ENCODE measurements at places on chromosomes 4 and X.

- DNase-seq: no peak
Observed at GRCh38 chr4:165678236-165678935, 194.7 kb upstream of the TLL1 start.

- no peak for DNase-seq
Observed at GRCh38 chr4:8251110-8251883, 18.3 kb upstream of the HTRA3 start.

- no peak for DNase-seq
Observed at GRCh38 chr4:16213121-16213520, 13.2 kb downstream of the TAPT1 start.

DNA sequence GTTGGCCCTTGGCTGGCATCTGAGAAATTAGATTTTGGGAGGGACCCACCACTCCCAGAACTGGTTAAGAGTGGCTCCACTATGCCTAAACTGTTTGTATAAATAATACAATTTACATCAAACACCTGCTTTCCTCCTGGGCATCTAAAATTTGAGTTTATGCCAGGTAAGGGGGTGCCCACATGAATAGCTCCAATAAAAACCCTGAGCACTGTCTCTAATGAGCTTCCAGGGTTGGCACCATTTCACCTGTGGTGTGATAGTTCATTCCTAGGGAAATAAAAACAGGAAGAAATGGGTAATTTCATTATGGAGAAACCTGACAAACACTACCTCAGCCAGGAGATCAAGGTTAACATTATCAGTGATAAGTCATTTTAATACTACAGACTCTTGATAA, 119.7 kb downstream of the FRYL start:
- no peak for DNase-seq

- peak; percentile 2 for DNase-seq
Observed at GRCh38 chr4:143207555-143207954, 22.8 kb downstream of the USP38 start.

DNA sequence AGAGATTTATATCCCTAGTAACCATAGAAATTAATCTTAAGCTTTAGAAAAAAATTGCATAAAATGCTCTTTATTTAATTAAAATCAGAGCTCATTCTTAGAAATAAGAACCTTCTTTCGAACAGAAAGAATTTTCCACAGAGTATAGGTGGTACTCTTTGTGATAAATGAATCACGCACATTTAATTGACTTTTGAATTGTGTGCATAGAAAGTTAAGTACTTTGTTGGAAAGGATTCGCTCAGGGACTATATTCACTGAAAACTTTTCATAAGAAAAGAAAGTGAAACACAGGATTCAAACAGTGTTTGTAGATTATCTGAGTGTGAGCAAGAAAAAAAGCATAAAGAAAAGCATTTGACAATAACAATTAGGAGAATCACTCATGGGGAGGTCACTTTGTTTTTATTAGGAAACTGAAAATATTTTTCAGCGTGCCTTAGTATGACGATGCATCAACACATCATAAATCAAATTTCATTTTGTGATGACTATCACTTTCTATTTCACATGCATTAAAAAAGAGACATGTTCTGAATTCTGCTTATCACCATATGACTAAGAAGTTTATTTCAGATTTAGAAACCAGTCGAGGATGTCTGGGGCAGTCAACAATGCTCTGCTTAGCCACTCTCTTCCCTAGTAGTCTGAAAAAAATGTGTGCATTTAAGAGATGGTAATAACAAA, 49.5 kb downstream of the STX18 start:
- no peak for DNase-seq

- DNase-seq: no peak
Observed at GRCh38 chr4:112141366-112142138, 3.7 kb upstream of the FAM241A start.

DNA sequence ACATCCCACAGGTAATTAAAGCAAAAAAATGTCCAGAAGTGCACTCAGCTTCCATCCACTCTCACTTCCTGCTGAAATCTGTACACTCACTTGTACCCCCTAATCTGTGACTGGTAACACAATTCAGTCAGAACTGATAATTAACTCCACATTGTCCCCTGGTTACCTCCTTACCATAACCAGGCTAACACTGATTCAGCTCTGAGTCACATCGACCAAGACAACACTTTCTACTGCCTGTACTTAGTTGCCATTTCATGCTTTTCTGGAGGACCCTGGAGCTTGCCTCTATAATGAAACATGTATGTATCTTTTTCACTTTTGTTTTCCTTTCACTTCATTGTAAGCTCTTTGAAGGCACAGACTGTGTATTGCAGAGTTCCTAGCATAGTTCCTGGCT, 130.9 kb upstream of the GABRG1 start:
- no peak for DNase-seq

DNA sequence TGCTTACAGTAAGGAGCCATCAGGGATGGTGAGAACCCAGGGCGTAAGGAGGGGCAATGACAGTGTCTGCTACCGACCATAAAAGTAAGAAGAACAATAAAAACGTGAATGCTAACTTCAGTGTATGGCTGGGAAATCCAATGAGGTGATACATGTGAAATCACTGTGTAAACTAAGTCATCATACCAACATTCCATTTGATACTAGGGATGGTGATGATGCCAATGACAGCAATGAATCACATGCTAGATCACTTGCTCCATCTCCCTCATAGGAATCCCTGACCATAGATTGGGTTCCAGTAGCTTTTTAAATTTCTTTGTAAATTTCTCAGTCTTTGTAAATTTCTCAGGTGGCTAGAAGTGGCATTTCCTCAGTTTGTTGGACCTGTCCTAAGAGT, 146.3 kb downstream of the SMIM20 start:
- DNase-seq: no peak

DNA sequence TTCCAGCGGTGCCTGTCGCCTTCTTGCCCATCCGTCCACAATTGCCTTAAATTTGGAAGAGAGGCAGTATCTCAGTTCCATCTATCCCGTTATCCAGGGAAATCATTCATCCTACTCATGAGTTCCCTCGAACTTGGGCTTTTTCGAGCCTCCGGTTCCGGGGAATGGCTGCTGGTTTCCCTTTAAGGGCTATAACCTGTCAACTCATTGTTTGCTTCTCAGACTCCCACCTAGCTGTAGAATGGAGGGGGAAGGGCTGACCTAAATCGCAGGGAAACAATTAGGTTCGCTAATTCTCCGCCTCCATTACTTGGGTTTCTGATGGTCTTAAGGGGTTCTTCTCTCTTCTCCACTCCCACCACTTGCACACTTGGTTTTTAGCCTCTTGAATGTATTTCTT, 1.2 kb downstream of the UCHL1 start:
- no peak for DNase-seq

DNA sequence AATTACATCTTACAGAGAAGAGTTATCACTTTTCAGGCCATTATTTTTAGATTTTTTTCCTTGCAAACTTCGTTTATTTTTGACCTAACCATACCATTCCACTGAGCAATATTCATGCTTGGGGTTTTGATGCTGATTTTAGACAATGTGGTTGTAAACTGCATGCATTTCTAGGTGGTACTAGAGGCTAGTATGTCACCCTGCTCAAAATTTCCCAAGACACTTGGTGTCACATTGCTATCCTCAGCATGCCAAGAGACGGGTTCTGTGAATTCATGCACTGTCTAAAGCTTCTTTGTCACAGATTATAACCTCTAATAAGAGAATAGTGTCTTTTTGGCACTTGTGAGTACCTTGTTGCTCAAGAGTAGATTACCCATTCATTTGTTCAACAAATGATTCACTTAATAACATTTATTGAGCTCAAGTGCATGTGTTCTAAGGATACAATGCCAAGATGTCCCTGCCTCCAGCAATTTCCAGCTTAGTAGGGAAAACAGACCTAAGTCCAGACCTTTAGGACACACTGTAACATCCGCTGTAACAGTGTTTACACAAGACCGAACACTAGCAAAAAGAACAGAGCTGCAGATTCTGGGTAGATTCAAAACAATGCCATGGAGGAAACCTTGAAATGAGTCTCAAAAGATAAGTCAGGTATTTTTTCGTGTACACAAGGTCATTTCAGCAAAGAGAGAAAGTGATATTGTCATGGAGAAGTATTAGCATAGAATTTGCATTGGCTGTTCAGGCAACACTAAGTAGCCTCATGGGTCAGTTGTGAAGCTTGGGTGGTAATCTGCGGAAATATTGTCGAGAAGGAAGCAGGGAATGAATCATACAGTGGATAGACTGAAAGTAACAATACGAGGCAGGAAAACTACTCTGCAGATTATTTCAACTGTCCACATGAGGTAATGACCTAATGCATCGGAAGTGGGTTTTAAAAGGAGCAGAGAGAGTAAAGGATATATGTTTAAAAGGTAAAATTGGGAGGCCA, 515.1 kb upstream of the ZFP42 start:
- DNase-seq: no peak

GRCh38 chrX:54509400-54509799, 13.4 kb upstream of the FGD1 start:
- no peak for DNase-seq

GRCh38 chr4:140374130-140374477, 658 bp downstream of the SCOC start:
- DNase-seq: no peak

- DNase-seq: peak; percentile 81
Observed at GRCh38 chr4:42152507-42153504, at the start of gene BEND4. TSS of gene BEND4 (minus strand) at chr4:42152655. CDS start at chr4:42152143, 512 bp downstream.

DNA sequence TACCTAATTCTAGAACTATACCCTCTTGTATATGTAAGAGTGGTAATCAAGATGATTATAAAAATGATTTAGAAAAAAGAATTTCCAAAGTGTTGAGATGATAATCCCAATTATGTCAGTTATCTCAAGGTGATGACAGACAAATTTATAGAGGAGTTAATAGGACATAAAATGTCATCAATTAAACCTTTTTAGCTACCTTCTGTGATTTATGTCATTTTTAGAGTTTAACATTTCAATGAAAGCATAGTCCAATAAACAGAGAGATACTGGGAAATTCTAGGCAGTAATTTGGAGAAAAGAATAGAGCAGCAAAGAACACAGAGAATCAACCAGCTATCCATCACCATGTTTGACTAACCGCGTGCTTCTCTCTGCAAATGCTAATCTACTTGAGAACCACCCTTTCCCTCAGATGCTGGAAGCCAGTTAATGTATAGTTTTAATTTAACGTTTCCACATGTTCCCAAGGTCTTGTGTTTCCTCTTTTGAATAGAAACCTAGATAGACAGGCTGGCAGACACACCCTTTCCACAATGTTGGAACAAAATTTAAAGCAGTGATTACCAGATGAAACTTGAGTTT, 433.1 kb upstream of the FAM241A start:
- DNase-seq: no peak

DNA sequence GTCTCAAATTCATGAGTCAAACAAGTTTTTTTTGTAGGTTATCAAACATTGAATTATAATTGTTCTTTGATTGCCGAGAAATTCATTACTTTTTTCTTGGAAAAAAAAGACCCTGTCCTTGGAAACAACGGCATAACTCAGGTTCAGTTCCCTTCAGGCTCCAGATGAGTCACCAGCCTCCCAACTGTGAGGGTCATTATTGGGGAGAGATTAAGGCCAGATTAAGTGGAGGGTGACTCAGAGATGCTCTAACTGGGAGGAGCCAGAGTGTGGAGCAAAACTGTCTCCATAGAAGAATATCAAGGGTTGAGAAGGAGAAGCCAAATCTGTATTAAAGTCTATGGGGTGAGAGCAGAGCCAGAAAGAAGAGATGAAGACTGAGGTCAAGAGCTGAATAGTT, 9.6 kb downstream of the ADGRG4 start:
- peak; percentile 70 for DNase-seq

- no peak for DNase-seq
Observed at GRCh38 chr4:119162174-119162573, 26.5 kb downstream of the MYOZ2 start.

DNA sequence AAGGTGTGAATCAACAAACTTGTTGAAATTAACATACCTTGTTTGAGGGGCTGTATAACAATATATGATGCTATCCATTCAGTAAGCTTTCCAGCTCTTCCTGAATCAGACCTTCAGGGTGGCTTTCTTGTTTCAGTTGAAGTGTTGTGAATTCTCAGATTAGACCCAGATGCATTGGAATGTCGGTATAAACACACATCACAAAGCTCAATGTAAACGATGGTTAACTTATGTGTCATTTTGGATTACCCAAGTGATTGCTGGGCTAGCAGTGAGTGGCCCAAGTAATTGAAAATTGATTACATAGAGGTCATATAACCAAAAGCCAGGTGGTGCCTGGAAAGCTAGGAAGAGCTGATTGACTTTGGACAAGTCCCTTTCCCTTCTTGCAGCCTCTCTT, 115.0 kb downstream of the SHROOM4 start:
- no peak for DNase-seq

DNA sequence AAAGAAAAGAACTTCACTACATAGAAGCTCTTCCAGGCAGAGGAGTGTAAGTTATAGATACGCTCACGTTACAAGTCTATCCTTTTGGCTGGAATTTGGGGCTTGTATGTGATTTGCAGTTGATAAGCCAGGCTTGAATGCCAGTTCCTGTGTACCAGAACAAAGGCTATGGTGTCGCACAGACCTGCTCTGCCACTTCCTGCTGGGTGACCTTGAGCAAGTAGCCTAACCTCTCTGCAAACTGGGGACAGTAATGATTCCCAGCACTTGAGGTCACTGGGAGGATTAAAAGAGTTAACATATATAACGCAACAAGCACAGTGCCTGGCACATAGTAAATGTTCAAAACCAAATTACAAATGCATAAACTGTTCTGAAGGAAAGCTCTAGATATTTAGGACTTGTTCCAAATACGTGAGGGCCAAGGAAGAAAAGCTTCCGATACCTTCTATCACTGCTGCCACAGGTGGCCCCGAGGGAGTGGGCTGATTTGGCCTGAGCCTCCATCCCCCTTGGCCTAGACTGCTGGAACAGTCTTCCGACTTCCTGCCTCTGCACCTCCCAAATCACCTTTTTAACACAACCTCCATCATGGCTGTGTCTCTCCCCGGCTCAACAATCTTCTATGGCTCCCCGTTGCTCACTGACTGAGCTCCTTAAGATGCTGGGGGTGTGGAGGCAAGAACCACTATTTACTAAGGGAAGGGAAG, 1.3 kb upstream of the SOWAHD start:
- DNase-seq: no peak

DNA sequence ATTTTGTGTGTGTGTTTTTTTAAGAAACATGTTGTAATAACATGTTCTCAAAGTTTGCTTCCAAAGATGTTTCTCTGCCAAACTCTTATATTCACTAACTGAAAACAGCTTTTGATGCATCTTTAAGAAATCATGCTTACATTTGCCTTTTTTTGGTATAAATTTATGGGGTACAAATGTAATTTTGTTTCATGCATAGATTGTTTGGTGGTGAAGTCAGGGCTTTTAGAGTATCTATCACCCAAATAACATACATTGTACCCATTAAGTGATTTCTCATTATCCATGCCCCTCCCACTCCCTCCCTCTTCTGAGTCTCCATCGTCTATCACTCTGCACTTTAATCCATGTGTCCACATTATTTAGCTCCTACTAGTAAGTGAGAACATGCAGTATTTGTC, 30.8 kb downstream of the SPINK2 start:
- no peak for DNase-seq

DNA sequence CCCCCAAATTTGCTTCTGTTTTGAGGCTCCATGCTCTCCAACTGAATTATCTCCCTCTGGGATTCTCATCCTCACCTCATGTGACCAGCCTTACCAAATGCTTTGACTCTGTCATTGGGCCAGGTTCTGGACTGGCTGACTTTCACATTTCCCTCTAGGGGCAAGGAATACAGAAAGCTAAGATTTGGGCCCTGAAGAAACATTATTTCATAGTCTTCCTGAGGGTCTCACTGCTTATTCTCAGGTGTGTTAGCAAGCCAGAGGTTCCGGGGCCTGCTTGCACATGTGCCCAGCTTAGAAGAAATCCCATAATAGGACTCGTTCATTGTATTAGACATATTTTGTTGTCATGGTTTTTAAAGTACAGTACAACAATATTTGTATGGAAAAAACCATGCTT, 62.6 kb upstream of the TEX13D start:
- DNase-seq: no peak

- no peak for DNase-seq
Observed at GRCh38 chr4:83152746-83153145, 38.2 kb upstream of the PLAC8 start.

All from NCI-H524 (cell line).